SW480 (cell line): ENCODE measurements at places on chromosomes 6 and 20.
A peak's percentile ranks its signal among the peaks of the same experiment; 100 is the strongest.

GRCh38 chr20:43976547-43976946 is 61.9 kb downstream of the TOX2 start:
- no peak for DNase-seq

DNA sequence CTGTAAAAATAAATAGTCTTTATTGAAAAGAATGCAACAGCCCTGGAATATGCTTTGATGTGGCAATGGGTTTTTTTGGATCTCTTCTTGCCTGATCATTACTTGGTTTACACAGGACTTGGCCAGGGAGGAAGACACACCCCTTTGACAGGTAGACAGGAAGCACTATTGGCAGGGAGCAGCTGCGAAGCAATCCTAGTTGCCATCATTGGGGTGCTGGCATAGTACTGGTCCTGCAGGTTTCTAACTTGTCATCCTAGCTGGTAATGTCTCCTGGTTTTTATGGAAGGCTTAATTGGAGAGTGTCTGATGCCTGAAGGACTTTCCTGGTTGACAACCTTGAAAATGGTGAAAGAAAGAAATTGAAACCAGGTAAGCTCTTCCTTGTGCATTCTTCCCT is 71.2 kb upstream of the CCN6 start:
- DNase-seq = peak; percentile 96

DNA sequence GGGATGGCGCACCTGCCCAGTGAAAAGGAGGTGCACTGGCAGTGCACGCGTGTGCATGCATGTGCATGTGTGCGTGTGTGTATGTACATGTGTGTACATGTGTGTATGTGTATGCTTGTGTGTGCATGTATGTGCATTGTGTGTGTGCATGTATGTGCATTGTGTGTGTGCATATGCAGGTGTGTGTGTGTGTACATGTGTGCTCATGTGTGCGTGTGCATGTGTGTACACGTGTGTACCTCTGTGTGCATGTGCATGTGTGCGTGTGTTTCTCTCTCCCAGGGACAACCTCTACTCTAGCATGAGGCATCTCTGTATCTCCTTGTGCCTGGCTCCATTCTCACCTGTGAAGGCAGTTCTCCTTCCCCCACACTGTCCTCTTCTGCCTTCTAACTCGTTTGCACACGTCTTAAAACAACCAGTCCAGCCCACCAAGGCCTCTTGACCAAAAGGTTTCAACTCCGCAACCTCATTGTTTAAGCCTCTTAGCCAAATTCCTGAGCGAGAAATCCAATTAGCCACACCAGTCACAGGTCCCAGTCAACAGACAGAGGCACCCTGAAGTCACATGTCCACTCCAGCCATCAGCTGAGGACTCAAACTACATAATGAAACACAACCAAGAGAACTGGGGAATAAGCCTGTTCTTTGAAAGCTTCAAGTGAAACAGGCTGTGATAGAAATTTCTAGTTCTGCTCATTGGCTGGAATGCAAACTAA is 103.5 kb upstream of the PTPRT start:
- DNase-seq = no peak

- DNase-seq = no peak
These were observed 185.8 kb upstream of the MAN1A1 start for GRCh38 chr6:119535332-119535731.

DNA sequence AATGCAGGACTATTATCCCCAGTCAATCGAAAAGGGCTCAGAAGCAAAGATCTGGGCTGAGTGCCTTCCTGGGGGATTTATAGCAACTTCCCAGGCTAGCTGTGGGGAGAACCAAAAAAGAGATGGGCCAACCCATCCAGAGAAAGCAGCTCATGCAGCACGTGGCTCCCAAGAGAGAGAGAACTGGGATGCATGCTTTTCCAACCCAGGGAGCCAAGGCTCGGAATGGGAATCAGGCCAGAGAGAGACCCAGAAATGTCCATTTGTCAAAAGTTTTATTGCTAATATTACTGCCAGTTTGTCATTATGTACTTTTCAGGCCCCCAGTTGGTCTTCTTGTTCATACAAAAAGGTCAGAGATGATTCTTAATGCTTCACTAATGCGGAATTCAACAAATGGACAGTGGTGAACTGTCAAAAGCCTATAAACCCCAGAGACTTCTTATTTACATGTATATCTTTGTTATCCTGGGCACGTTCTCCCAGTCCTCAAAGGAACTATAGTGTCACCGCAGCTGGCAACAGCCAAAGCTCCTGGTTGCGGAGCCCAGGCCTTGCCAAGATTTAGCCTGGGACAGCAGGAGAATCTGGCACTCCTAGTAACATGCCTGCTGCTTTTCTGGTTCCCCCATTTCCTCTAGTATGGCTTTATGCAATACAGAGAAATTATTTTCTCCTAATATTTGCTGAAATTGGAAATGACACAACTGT is 139.1 kb upstream of the POU3F2 start:
- DNase-seq = no peak

GRCh38 chr6:120852293-120852849 is 481.9 kb downstream of the TBC1D32 start:
- DNase-seq = no peak

GRCh38 chr6:44000164-44000842 is 126.9 kb downstream of the MRPL14 start:
- peak; percentile 77 for DNase-seq

DNA sequence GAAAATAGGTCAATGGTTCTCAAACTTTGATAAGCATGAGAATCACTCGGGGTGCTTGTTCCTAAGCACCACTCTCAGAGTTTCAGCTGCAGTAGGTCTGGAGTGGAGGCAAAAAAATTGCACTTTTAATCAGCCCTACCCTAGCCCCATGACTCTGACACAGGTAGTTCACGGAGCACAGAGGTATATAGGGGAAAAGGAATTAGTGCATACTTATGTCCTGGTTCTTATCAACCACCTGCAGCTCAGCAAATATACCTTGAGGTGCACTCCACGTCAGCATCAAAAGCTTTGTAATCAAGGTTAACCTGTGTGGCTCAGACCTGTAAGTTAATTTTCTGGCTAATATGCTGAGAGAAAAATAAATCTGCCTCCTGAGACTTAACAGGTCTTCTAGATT is 138.8 kb upstream of the HMGN3 start:
- DNase-seq = no peak

DNA sequence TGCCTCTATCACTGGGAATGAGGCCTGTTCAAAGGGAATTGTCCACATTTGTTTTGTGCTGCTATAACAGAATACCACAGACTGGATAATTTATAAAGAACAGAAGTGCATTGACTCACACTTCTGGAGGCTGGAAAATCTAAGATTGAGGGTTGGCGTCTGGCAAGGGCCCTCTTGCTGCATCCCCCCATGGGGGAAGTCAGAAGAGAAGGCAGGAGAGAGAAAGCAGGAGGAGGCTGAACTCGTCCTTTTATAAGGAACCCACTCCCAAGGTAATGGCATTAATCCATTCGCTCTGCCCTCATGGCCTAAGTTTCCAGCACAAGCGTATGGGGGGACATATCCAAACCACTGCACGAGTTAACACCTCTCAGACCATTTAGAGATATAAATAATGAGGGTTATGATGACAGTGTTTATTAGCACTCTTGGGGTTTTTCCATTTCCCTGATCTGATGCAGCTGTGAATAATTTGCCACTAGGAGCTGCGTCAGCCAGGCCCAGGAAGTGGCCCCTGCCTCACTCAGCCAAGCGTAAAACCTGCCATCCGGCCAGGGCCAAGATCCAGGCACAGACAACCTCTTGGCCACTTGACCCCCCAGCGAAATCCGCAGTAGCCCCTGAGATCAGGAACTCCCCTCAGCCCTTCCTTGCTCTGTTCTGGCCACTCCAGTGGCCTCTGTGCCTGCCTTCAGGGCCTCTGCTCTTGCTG is 14.2 kb upstream of the SLCO4A1 start:
- peak; percentile 55 for DNase-seq

DNA sequence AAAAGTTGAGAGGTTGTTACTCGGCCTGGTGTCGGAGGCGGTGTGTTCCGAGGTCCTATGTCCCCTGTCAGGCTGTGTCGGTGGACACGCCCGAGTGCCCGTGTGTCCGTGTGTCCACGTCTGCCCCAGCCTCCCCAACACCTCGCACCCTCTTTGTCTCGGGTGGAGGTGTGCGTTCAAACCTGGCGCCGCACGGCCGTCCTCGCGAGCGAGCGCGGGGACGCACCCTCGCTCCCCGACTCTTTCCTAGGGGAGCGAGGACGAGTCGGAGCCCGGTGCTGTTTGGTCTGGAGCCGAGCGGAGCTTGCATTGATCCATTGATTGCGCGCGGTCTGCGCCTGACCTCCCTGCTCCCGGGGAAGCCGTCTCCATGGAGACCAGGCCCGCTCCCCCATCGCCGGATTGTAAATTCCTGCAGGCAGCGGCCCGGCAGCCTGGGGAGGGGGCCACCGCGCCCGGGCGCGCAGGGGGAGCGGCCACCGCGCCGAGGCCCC is 411 bp upstream of the SCUBE3 start:
- no peak for DNase-seq

GRCh38 chr6:157278171-157278570 is 45.1 kb downstream of the TMEM242 start:
- DNase-seq = no peak

DNA sequence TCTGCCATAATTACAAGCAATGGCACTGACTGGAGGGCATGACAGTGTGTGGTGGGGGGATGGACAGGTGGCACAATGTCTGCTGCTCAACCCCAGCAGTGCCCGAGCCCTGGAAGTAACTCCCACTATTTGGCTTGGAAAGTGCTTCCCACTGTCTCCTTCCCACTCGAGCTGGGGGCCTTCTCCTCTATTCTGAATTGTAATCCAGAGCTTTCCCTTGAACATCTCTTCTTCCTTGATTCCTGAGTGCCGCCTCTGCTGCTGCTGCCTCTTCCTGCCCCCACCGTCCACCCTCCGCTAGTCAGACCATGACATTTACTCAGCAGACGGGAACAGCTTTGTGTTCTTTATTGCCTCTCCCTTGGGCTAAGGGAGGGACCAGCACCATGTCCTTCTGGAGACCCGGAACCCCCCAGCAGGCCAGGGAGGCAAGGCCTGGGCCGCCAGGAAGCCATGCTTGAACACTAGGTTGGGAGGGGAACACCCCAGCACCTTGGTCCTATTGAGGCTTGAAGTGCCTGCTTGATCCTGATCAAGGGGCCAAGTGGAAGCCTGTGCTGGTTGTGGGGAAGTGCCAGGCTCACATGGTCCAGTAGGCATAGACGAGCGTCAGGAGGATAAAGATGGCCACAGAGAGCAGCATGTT is 17.0 kb downstream of the CCDC167 start:
- DNase-seq = no peak

DNA sequence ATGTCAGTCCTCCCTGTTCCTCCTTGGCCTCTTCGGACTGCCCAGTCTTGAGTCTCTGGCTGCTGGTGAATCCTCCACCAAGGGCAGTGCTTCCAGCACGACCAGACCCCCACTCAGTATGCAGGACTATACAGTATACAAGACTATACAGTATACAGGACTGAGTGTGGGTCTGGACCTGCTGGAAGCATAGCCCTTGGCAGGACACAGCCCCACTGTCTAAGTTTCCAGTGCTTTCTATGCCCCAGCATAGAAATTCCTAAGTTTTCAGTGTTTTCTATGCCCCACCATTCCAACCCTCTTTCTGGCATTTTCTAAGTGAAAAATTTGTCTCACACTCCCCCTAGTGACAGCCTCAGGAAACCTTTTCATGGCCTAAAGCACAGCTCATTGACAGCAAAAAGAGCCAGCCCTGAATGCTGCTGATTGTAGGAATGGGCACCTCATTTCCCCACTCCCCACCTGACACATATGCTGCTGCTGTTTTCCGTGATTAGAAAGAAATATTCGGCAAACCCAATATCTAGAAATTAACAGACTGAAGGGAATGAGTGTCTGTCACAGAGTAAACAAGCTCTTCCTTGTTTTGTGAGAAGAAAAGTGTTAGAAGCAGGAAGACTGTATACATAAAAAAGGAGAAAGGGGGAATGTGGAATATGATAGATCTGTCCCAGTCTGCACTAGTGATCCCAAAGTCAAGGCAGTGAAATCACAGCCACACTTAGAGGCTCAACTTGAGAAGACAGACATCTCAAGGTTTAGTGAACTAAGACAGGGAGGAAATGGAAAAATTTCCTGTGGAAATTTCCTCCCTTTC is 206.9 kb downstream of the IBTK start:
- DNase-seq = peak; percentile 21

DNA sequence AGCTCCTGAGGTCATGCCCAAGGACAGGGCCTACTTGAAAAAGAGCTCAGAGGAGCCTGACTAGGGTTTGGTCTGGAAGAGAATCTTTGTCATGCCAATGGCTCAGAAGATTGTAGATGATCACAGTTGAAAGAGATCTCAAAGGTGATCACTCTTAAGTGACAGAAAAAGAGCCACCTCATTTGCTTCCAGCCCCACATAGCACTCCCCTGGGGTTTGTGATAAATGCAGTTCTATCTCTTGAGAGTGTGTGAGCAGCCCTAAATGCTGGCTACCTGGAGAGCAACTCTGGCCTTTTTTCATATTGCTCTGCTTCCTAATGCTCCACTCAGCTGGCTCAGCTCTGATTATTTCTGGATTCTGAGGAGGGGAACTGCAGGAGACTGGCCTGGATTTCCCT is 39.3 kb downstream of the KLHL32 start:
- no peak for DNase-seq

- DNase-seq = no peak
These were observed 526.6 kb upstream of the MARCKS start for GRCh38 chr6:113330636-113330946.

DNA sequence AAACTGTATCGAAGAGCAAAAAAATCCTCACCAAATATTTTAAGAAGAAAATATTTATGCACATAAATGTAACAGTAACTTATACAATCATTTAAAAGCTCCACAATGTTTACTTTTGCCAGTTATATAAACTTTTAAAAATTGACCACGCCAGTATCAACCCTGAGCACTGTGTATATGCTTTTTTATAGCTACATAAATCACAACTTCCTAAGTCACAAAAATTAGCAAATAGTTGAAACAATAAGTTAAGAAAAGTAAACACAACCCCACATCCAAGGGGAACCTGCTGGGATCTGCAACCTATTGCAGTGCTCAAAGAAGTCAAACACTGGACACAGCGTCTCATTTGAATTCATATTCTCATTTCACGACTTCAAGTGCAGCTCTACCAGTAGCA is 89.8 kb upstream of the DST start:
- no peak for DNase-seq

DNA sequence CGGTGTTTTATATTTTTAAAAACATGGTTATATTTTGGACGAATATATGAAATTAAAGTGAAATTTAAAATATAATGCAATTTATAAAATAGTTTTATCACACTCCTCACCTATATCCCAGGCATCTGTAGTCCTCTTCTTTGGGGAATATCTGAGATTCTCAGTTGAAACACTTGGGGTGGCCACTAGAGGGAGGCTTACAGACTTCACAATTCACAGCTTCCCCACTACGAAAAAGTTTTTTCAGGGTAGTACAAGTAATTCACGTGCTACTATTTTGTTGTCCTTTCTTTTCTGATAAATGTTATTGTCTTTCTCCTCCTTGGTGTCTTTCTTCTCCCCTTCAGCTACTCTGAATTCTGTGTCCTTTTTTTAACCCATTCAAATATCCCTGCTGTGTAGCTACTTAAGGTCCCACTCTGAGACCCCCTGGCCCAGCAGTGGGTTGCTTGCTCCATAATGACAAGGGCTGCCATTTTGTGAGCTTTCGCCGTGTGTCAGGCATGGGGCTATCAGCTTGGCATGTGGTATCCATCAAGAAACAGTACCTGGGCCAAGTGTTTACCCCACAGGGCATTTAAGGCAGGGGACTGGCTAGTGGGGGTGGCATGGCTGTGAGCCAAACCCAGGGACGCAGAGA is 43.6 kb upstream of the PHACTR3 start:
- DNase-seq = peak; percentile 47

- DNase-seq = no peak
These were observed 32.4 kb upstream of the ADTRP start for GRCh38 chr6:11810854-11811643.
